H1 (cell line): ENCODE measurements at places on chromosomes 1 and 21.

DNA sequence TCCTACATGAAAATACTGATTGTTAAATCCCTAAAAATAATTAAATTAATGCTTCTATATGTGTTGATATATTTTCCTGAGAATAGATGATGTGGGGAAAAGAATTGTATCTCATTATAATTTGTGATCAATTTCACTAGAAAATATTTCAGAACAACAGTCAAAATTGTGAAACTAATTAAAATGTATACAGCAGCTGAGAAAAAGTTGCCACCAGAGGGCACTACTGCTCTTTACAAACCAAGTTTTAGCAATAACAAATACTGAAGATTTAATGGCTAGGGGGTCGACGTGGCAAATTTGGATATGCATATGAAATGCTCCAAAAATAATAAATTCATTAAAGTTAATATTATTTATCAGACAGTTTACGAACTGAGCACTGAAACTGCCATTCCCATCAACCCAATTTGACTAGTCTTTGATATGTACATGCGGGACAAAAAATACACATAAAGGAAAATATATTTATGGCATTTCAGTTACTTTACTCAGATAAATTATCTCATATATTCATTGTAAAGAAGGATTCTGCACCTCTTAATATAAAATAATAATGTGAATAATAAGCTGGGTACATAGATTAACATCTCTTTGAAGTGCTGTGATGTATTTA, 96.3 kb upstream of the TMPRSS15 start:
- no peak for DNase-seq

GRCh38 chr1:203291201-203292096, 13.9 kb upstream of the BTG2 start:
- no peak for DNase-seq

DNA sequence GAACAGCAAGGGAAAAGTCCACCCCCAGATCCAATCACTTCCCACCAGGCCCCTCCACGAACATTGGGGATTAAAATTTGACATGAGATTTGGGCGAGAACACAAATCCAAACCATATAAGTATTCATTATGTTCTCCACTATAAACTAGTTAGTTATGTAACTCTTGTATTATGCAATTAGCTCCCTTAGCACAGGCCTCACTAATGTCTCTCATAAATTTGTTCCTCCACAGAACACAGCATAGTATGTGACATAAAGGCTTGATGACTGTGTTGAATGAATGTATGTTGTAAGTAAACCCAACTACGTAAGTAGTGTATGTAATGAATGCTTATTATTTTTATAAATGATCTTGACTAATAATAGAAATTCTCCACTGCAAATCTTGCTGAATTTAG, 223.3 kb upstream of the ZRANB2 start:
- DNase-seq = no peak

DNA sequence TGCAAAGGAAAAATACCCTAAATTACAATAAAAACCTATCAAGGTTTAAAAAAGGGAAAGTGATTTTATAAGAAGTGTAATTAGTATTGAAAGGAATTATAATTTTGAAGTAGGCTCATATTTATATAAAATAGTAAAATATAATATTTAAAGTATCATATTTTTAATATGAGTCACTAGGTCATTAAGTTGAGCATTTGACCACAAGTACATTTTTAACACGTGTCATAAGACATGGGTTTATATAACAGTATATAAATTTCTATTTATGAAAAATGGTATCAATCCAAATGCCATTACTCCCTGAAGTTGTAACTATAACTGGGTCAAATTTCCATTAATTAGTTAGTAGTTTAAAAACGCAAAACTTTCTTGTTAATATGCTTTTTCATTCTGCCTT, 365.9 kb downstream of the COL11A1 start:
- DNase-seq = no peak

GRCh38 chr1:173669491-173669941, at the start of gene ANKRD45:
ANKRD45 (minus strand) TSS chr1:173669851; CDS start chr1:173659418, 10,433 bp downstream.
- peak; percentile 92 for DNase-seq

- no peak for DNase-seq
Measured at GRCh38 chr1:243723458-243724043, 126.5 kb downstream of the AKT3 start.

DNA sequence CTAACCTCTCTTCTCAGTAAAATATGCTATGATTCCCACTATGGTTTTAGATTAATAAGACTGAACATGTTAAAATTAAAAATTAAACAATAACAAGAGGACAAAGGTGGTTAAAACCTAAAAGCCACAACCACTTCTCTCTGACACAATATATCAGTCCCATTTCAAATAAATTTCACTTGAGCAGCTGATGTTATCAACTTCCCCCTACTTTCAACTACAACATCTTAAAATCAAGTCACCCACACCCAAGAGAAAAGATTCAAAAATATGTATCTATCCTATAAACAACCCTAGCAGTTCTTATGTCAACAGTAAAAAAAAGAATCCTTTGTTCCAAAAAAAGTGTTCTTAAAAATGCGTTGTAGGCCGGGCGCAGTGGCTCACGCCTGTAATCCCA, 7.5 kb downstream of the PUM1 start:
- no peak for DNase-seq

DNA sequence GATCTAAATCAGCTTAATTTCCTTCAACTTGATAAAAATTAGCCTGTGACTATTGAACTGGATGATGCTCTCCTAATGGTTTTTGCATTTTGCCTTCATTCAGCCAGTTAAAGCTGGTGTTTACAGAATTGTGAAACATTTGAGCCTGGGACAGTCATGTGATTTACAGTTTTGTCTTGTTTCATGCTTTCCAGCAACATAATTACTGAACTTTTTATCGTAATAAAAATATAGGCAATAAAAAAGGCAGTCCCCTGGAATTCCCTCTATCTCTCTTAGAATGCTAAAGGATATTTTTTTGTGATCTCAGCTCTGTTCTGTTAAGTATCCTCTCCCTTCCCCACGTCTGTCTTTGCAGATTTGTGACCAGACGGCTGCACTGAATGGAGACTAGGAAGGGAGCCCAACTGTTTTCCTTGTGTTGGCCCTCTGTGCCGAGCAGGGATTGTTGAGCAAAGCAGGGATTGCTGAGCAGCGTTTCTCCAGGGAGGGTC, 70.3 kb upstream of the RGL1 start:
- no peak for DNase-seq

DNA sequence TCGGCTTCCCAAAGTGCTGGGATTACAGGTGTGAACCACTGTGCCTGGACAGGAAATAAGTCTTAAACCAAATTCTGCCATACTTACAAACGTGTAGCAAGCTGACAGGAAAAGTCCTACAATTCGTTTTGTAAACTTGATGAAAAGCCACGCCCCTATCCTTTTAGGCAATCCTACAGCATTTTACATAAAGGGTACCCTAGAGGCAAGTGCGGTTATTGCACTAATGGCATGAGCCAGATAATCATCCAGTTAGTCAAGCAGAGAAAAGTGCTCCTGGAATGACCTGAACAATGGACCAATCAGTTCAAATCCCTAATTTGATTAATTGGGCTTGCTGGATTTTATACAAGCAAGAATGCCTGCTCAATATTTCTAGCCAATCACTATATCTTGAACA, 338.2 kb downstream of the KIF26B start:
- no peak for DNase-seq

DNA sequence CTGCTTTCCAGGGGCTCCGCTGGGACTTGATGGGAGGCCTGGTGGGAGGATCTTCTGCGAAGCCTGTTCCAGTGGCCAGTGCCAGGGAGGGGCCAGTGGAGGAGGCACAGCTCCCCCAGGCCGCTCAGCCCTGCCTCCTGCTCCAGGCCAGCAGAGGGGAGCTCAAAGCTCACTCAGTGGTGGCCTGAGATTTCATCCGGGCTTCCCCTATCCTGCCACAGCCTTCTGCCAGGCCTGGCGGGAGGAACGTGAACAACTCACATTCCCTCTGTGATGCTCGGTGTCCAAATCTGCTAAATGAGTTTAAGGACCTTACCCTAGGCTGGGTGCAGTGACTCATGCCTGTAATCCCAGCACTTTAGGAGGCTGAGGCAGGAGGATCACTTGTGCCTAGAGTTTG, 3.3 kb downstream of the CLCNKB start:
- DNase-seq = no peak

DNA sequence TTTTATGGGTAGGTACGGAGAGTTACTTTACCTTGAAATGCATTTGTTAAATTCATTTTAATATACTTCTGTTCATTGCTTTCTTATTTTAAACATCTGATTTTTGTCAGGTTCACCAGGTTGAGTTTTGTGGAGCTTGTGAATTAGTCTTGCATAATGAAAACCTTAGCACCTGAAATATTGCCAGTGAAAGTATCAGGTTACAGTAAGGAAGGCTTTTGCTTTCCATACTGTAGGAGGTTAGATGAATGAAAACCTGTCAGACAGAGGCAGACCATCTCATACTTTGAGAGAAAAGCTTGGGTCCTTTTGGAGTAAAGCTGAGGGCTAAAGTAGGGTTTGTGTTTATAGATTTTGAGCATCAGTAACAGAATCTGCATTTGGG, 34.7 kb downstream of the THRAP3 start:
- no peak for DNase-seq

- no peak for DNase-seq
Measured at GRCh38 chr1:191320062-191320461, 838.2 kb upstream of the RGS18 start.

- no peak for DNase-seq
Measured at GRCh38 chr1:185207170-185207569, 50.2 kb downstream of the SWT1 start.

DNA sequence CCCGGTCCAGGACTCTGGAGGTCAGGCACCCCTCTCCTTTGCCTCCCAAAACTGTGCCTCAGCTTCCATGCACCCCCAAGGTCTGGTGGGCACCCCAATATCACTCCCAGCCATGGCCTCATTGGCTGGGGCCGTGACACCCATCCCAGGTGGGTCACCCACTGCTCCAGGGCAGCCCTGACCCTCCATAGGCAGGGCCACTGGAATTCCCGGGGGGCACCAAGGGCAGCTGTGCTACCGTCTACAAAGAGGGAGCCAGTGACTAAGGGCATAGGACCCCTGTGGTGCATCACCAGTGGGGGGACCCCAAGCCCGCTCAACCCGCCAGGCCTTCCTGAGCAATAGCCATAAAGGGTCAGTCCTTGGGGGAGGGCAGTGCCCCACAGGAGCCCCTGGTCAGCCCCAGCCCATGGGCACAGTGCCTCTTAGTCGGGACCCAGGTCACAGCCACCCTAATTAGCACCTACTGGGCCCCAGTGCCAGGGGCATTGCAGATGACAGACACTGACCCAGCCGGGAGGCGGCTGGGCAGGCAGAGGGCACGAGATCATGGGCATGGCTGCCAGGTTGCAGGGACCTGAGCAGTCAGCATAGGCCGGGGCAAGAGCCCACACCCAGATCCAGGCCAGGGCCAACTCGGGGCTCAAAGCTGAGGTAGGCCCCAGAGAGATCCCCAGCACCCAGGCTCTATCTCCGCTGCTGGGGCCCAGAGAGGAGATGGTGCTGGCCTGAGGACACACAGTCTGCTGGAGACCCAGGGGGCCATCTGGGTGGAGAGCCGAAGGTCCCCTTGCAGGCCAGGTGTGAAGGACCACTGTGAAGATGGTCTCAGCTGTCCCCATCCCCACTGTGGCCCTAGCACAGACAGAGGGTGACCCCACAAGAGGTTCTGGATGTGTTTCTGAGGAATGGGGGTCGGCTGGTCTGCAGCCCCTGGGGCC, 19.0 kb upstream of the ARF1 start:
- DNase-seq = no peak

- DNase-seq = peak; percentile 74
Measured at GRCh38 chr21:46183910-46184624, at the start of gene SPATC1L. SPATC1L (minus strand) TSS chr21:46184459; CDS start chr21:46182816, 1,643 bp downstream.

DNA sequence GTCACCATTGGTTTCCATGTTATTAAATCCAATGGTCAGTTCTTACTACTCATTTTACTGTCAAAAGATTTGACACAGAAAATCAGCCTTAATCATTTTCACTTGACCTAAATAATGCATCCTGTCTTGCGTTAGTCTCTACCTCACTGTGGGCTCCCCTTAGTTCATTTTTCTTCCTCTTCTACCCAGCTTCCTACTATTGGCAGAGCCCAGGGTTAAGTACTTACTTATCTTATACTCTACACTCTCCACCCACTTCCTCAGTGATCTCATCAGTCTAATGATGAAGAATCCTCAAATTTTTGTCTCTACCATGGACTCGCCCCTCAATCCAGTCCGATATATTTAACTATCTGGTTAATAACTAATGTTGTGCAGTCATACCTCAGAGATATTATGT, 735.9 kb downstream of the KCNT2 start:
- DNase-seq = no peak

- DNase-seq = no peak
Measured at GRCh38 chr1:9855186-9855585, 31.4 kb upstream of the CLSTN1 start.

DNA sequence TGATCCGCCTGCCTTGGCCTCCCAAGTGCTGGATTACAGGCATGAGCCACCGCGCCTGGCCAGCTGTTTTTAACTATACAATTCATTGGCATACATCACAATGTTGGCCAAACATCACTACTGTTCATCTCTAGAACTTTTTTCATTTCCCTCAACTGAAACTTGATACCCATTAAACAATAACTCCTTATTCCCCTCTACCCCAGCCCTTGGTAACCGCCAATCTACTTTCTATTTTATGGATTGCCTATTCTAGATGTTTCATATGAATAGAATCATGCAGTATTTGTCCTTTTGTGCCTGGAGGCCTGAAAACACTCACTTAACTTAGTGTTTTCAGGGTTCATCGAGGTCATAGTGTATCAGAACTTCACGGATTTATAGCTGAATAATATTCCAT, 16.2 kb downstream of the BTF3L4 start:
- no peak for DNase-seq

GRCh38 chr1:35270836-35271235, 2.3 kb downstream of the ZMYM4 start:
- DNase-seq = no peak

DNA sequence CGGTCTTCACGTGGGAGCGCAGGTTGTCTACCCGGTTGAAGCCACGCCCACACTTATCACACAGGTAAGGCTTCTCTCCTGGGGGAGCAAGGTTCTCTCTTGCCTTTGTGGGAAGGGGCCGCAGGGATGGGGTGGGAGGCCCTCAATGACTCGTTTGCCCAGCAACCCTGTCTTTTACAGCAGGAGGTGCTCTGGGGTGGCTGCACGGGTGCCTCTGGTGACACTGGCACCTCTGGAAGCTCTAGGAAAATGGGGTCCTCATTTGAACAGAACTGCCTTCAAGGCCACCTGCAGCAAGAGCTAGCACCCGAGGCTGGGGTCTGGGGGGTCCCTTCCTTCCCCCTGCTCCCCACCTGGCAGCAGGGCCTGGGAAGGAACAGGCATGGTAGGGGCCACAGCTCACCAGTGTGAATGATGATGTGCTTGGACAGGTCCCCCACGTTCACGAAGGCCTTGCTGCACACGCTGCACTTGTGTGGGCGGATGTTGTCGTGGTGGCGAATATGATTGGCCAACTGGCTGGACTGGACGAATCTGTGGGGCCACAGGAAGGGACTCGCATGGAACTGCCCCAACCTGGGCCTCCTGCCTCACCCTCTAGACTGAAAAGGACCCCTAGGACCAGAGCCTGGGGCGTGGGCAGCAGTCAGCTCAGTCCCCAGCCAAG, 33.1 kb downstream of the ZBTB17 start:
- no peak for DNase-seq

- DNase-seq = peak; percentile 97
Measured at GRCh38 chr1:220272047-220272840, at the start of gene RAB3GAP2. RAB3GAP2 (minus strand) TSS chr1:220272453; CDS start chr1:220272337, 116 bp downstream.
